ENCODE measurements at places on chromosomes 6 and 20. TPM values are rescaled to one million over a fixed set of nuclear protein-coding genes. Genes with fewer than 3 reads are reported as not detected.

Gene TRMT11
- total RNA-seq = 30.4 TPM

Gene CLPSL1
- not detected for total RNA-seq

Gene CST4
- not detected for total RNA-seq

Gene KCNK16
- not detected for total RNA-seq

Gene DCDC2
- total RNA-seq = not detected

Gene SIRPB1
- 3.1 TPM for total RNA-seq

Gene HLA-A
- total RNA-seq = 599 TPM

Gene CSTF1
- total RNA-seq = 16.8 TPM

Gene PKHD1
- not detected for total RNA-seq

Gene LGSN
- not detected for total RNA-seq

Gene ECT2L
- total RNA-seq = 0.19 TPM

Gene KIF25
- not detected for total RNA-seq

Gene OTOR
- not detected for total RNA-seq

Gene PRR18
- total RNA-seq = not detected
